Thoracic aorta (tissue), 2 donors: ENCODE measurements at places on chromosomes 6 and 20.

- no peaks in the 10 kb centered on the region for H3K36me3 ChIP-seq
- H3K27me3 ChIP-seq = no peaks in the 10 kb centered on the region
- no peaks in the 10 kb centered on the region for H3K4me1 ChIP-seq
- DNase-seq = no peak
- H3K27ac ChIP-seq = peak overlapping the region; percentile 84
Observed at GRCh38 chr6:24493945-24494820, 586 bp upstream of the ALDH5A1 start.

GRCh38 chr20:57922083-57922482 lies 212.3 kb upstream of the PMEPA1 start:
- no peaks in the 10 kb centered on the region for H3K4me1 ChIP-seq
- H3K36me3 ChIP-seq = no peaks in the 10 kb centered on the region
- H3K27ac ChIP-seq = no peak overlapping the region
- DNase-seq = no peak

DNA sequence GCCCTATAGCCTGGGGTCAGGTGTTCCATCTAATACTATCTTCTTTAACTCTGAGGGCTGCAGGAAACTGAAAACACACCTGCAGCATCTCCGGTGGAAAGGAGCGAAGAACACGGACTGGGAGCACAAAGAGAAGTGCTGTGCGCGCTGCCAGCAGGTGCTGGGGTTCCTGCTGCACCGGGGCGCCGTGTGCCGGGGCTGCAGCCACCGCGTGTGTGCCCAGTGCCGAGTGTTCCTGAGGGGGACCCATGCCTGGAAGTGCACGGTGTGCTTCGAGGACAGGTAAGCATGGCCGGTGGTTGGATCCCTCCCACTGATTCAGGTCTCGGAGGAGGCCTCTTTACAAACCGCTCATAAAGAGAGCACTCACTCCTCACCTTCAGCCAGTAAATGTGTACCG lies 15.5 kb downstream of the SYTL3 start:
- no peaks in the 10 kb centered on the region for H3K36me3 ChIP-seq
- DNase-seq = no peak
- no peak overlapping the region for H3K27ac ChIP-seq
- H3K27me3 ChIP-seq = no peaks in the 10 kb centered on the region

- no peak overlapping the region for H3K4me3 ChIP-seq
- no peaks in the 10 kb centered on the region for H3K4me1 ChIP-seq
- H3K27ac ChIP-seq = no peak overlapping the region
- no peaks in the 10 kb centered on the region for H3K27me3 ChIP-seq
- H3K36me3 ChIP-seq = no peaks in the 10 kb centered on the region
Observed at GRCh38 chr6:72533606-72534005, 88.3 kb upstream of the KCNQ5 start.

DNA sequence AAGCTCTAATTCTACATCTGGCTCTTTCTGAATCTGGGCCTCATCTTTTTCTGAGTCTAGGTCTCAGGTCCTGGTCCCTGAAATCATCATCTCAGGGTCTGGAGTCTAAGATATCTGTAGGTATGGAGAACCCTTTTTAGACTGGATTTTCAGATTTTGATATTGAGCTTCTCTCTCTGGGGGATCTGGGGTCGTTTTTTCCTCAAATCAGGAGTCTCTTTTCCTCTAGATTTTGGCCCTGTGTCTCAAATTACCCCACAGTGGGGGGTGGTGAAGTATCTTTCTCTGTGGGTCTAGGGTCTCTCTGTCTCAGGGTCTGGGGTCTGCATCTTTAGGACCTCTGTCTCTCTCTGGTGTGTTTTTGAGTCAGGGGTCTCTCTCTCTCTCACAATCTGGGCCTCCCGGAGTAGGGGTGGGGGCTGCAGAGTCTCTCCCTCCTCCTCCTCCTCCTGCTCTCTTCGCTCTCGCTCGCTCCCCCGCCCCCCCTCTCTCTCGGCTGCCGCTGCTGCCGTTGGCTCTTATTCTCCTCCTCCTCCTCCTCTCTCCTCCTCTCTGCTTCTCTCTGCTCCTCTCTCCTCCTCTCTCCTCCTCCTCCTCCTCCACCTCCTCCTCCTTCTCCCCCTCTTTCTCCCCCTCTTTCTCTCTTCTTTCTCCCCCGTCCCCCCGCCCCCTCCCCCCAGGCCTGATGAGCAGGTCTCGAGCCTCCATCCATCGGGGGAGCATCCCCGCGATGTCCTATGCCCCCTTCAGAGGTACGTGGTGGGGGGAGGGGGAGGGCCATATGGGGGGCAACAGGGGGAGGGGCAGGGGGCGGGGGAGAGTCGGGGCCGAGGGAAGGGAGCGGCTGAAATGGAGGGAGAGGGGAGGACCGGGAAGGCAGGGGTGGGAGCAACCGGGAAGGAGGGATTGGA lies at the start of gene SYNGAP1:
TSS of gene SYNGAP1 (plus strand) at position 486 of the 911 bp plus-strand sequence. CDS start at position 686, 200 bp downstream.
- no peaks in the 10 kb centered on the region for H3K27me3 ChIP-seq
- H3K4me1 ChIP-seq = peaks cover 22% of the 10 kb centered on the region
- H3K36me3 ChIP-seq = peaks cover 10% of the 10 kb centered on the region
- peak within 1 kb of the TSS; percentile 70 for H3K4me3 ChIP-seq

DNA sequence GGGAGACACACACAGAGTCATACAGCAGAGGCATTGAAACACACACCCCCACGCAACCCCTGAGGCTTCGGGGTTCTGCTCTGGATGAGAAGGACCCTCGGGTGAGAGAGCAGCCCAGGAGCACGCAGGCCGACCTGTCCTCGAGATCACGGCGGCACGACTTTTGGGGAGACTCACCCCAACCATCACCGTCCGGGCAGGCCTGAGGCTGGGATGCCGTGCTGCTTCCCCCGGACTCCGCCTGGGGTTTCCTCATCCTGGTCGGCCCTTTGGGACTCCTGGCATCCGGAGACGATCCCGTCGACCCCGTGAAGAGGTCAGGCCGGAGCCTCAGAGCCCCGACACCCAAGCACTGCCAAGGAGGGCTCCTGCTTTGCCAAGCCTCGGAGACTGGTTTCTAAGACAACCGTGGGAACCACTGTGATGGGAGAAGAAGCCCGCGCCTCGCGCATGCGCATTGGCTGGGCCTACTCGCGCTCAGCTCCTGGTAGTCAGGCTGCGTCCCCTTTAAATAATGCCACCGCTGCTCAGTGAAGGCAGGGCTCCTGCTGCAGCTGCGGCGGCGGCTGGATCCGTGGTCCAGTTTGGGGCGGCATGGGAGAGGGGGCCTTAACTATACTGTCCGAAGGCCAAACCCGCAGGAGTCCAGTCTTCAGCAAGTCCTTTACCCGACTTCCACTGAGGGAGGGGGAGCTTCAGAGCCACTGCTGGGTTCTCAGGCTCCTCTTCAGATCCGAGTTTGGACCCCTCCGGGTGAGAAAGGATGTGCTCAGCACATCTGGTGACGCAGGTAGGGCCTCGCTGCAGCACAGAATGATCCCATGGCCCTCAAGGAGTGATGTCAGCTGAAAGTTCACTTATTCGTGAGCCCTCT lies 171.4 kb upstream of the ZNF337 start:
- H3K36me3 ChIP-seq = no peaks in the 10 kb centered on the region
- peak overlapping the region; percentile 68 for H3K4me3 ChIP-seq
- peaks cover 3% of the 10 kb centered on the region for H3K4me1 ChIP-seq
- H3K27ac ChIP-seq = no peak overlapping the region

GRCh38 chr20:18974660-18975059 lies 161.1 kb downstream of the SCP2D1 start:
- H3K4me1 ChIP-seq = peaks cover 11% of the 10 kb centered on the region
- H3K4me3 ChIP-seq = no peak overlapping the region
- DNase-seq = no peak
- H3K36me3 ChIP-seq = no peaks in the 10 kb centered on the region
- H3K27ac ChIP-seq = no peak overlapping the region

DNA sequence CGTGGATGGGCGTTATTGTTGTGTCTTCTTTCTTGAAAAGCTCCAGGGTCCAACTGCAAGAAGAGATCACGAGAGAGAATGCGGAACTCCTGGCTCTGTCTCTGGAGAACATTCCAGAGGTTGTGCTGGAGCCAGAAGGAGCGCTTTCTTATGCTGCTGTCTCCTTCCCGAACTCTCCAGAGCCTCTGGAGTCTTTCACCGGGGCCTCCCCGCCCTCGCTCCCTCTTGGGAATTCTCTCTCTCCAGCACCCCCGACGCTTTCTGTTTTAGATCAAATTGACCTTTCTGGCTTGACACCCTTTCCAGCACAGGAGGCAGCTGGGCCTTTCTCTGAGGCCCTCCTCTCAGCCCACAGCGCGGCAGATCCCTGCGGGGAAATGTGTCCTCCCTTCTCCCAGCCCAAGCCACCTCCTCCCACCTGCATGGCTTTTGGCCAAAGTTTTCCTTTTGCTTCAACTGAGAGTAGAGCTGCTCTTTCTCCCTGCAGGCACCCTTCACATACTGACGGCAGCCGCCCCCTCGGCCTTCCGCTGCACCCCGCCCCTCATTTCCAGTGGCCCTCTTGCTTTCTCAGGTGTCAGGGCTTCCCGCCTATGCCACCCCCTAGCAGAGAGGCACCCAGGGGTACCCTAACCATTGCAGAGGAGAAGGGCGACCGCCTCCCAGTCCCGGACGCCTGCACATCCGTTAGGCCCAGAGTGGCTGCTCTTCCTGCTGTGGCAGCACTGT lies 6.6 kb upstream of the CCR6 start:
- H3K4me1 ChIP-seq = no peaks in the 10 kb centered on the region
- DNase-seq = no peak
- no peaks in the 10 kb centered on the region for H3K36me3 ChIP-seq
- no peak overlapping the region for H3K4me3 ChIP-seq
- H3K27ac ChIP-seq = no peak overlapping the region

- no peaks in the 10 kb centered on the region for H3K4me1 ChIP-seq
- H3K27me3 ChIP-seq = no peaks in the 10 kb centered on the region
- no peak overlapping the region for H3K27ac ChIP-seq
- DNase-seq = no peak
Observed at GRCh38 chr20:41956338-41957074, 338.3 kb upstream of the CHD6 start.

- no peak overlapping the region for H3K27ac ChIP-seq
- H3K36me3 ChIP-seq = no peaks in the 10 kb centered on the region
- no peak overlapping the region for H3K4me3 ChIP-seq
- DNase-seq = no peak
- H3K27me3 ChIP-seq = no peaks in the 10 kb centered on the region
Observed at GRCh38 chr6:116011520-116011919, 49.2 kb downstream of the FRK start.

DNA sequence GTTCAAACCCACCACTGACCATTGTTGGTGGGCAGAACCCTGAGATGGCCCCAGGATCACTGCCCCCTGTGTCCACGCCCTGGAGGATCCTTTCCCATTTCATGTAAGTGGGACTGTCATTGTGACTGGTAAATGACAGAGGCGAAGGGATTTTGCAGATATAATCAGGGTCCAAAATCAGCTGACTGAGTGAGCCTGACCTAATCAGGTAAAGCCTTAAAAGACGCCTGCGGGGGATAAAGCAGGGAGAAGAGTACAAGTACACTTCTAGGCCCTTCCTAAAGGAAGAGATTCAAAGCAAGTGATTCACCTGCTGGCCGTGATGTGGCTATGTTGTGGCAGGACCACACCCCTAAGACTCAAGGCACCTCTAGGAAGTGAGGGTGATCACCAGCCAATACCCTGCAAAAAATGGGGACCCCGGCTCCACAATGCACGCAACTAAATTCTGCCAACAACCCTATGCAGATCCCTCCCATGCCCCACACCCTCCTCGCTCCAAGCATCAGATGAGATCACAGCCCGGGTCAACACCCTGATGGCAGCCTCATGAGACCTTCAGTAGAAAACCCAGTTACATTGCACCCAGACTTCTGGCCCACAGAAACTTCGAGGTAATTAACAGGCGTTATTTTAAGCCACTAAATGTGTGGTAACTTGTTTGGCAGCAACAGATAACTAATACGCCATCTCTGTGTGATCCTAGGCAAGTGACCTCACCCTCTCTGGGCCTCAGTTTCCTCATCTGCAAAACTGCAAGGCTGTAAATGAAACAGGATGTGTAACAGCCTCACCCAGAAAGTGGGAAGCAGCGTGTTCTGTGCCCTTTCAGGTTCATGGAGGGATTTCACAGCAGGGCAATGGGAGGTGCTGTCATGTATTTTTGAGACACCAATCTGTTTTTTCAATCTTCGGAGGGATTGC lies 11.3 kb downstream of the PREX1 start:
- H3K27ac ChIP-seq = no peak overlapping the region
- H3K4me1 ChIP-seq = peaks cover 17% of the 10 kb centered on the region
- H3K36me3 ChIP-seq = no peaks in the 10 kb centered on the region
- no peak for DNase-seq
- no peak overlapping the region for H3K4me3 ChIP-seq
- no peaks in the 10 kb centered on the region for H3K27me3 ChIP-seq

DNA sequence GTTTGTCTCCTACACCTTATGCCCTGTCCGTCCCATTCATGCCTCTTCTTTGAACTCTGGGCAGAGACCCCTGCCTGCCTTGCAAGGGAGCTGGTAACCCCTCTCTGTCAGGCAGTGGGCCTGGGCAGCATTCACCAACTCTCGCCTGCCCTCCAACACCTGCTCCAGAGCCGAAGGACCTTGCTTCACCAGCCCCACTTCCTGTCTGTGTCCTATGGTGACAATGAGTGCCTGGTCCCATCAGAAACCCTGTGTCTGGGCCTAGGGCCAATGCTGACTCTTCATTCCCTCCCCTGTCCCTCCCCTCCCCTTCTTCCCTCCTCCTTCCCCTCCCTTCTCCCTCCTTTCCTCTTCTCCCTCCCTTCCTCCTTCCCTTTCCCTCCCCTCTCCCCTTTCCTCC lies 22.8 kb upstream of the PCMTD2 start:
- DNase-seq = no peak
- H3K27ac ChIP-seq = no peak overlapping the region
- no peaks in the 10 kb centered on the region for H3K4me1 ChIP-seq
- H3K4me3 ChIP-seq = no peak overlapping the region
- no peaks in the 10 kb centered on the region for H3K36me3 ChIP-seq

- H3K36me3 ChIP-seq = no peaks in the 10 kb centered on the region
- H3K4me3 ChIP-seq = no peak overlapping the region
- no peaks in the 10 kb centered on the region for H3K27me3 ChIP-seq
Observed at GRCh38 chr6:145539831-145540230, 195.5 kb downstream of the EPM2A start.

DNA sequence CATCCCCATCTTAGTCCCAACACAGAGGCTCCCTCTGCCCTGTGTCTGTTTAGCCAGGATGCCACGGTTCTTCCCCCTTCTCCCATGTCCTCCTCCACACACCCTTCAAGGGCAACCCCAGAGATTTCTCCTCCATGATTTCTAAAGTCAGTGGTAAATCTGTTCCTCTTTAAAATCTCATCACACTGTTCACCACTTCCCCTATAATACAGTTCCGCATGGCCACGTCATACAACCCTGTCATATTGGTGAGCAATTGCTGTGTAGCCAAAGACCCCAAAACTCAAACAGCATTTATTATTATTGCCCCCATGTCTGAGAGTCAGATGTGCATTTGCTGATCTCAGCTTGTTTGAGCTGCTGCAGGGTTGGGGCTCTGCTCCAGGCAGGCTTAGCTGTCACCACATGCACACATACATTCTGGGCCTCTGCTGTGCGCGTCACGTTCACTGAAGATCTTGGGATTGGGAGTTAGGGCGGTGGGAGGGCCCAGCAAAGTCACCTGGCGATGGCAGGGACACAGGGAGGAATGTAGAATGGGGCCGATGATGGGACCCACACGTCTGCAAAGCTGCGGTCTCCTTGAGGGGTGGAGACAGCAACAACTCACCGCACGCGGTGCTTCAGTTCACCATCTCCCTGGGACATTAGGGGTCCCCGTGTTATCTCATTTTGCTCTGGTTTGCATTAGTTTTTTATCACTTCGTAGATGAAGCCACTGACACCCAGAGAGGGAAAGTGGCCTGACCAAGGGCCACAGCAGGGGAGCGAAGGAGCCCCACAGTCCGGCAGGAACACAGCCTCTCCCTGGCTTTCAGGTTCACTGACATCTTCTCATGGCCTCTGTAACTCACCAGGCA lies 36.9 kb upstream of the CD93 start:
- no peaks in the 10 kb centered on the region for H3K27me3 ChIP-seq
- H3K4me3 ChIP-seq = no peak overlapping the region
- H3K4me1 ChIP-seq = no peaks in the 10 kb centered on the region
- no peak overlapping the region for H3K27ac ChIP-seq
